ENCODE measurements at places on chromosomes 4 and X.

DNA sequence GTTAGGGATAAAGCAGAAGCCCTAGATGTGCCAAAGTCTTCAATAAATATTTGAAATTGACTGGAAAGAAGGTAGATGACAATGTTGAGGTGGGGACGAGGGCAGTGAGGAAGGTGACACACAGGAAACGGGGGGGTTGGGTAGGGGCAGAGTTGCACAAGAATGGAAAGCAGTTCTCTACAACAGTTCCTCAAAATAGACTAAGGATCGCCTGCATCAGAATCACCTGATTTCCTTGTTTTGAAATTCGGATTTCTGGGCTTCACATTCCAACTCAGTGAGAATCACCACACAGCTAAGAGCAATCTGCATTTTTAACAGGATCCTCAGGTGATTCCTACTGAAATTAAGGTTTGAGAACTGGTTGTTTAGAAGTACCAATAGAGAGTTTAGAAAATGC is 70.6 kb downstream of the ARFIP1 start:
- no peak for DNase-seq

GRCh38 chr4:3209551-3210325 is 39.2 kb upstream of the MSANTD1 start:
- no peak for DNase-seq

DNA sequence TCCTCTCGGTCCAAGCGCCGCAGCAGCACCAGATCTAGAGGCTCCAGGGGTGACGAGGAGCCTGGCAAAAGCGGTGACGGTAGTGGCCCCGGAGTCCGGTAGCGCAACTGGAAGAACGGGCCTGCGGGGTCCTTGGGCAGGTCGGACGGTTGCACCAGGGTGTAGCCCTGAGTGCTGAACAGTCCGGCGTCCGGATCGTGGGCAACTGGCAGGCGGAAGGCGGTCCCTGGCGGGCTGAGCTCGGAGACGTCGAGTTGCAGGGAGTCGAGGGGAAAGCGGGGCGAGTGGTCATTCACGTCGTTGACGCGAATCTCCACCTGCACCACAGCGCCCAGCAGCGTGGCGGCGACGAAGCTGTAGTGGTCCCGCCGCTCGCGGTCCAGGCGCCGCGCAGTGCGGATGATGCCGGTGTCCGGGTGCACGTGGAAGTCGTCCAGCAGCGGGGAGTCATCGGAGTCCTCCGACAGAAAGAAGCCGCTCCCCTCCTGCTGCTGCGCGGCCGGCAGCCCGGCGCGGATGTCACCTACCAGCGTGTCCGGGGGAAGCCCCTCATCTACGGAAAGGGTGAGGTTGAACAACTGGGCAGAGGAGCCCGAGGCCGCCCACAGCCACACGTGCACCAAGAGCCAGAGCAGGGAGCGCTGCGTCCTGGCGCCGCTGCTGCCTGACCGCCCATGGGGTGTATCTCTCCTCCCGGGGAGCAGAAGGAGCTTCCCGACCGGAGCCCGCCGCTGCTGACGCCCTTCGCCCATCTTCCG is 837 bp downstream of the DCHS2 start:
- no peak for DNase-seq

DNA sequence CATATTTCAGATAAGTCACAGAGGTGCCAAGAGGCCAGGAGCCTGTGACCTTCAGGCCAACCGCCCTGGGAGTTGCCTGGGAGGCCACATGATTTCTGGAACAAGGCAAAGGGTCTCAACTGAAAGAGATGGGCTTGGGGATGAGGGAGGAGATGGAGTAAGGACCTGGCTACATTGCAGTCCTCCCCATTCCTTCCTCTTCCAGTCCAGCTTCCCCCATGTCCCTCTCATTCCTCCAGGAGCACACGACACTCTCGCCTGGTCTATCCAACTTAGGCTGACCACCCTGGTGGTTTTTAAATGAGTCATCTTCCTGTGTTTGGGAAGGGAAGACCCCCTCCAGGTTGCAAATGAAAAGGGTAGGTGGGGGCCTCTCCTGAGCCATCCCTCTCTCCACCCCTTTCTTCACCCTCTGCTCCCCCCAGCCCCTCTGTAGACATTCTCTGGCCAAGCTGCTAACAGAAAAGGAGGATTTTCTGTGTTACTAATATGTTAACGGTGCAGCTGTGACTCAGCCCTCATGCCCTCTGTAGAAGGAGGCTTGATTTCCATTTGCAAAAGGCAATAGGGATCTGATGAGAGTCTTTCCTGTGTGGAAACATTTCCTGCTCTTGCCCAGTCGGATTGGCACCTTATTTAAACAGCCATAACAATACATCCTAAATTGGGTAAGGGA is 79.2 kb downstream of the RTL5 start:
- no peak for DNase-seq

DNA sequence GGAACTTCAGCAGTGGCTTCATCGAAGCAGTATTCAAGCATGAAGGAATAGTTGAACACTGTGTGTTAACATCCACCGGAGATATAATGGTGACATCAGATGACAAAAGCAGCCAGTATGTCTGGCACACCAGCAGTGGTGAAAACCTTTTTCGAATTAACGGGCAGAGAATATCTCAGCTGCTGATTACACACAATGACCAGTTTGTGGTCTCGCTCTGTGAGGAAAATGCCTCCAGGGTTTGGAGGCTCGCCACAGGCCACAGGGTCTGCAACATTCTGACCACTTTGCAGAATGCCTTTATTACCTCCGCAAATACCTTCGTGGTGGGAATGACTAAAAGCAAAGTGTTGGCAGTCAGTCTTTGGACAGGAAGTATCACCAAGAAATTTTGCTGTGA is 201.5 kb downstream of the NWD2 start:
- DNase-seq = no peak

DNA sequence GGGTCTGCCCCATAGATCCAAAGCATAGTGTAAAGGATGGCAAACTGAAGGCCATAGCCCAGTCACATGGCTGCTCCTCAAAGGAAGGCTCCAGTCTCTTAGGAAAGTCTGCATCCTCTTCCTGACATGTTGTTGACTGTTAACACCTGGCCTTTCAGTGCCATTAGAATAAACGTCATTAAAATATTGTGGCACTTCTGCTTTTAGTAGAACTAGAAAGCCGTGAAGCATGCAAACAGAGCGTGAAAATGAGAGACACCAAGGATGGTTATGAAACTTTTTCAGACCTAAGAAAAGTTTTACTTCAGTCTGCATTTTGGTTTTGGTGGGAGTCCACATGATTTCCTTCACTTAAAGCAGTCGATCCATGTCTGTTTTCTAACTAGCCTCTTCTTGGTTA is 41.1 kb upstream of the AFF2 start:
- no peak for DNase-seq

GRCh38 chrX:123392921-123393320 is 208.8 kb downstream of the GRIA3 start:
- DNase-seq = no peak

DNA sequence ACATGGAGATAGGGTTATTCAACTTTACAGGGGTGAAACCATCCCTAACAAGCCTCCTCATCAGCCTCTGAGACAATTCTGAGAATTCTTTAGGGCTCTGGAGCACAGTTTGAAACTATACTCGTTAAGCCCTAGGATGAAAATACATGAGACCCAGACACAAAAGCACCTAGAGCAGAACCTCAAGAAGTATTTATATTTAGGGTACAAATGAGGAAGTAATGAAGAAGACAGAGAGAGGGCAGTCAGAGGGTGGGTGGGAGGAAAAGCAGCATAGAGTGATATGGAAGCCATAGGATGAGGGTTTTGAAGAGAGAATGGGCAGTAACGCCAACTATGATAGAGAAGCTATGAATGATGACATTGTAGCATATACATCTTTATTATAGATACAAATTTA is 250.3 kb downstream of the DCLK2 start:
- no peak for DNase-seq

DNA sequence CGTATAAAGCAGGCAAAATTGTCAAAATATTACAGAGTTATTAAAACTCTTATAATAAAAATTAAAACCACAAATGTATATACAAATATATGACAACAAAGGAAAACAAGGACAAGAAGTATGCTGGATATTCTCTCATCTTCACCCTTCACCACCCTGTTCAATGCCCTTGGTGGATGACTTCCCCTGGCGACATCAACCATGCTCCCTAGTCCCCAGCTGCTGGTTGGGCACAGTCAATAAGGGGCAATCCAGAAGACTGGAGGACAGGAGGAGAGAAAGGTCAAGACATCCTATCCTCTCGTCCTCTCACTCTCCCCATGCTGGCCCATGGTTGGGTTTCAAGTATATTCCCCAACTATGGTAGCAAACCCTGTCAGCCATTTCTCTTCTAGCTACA is 71.2 kb downstream of the CXCL13 start:
- no peak for DNase-seq

DNA sequence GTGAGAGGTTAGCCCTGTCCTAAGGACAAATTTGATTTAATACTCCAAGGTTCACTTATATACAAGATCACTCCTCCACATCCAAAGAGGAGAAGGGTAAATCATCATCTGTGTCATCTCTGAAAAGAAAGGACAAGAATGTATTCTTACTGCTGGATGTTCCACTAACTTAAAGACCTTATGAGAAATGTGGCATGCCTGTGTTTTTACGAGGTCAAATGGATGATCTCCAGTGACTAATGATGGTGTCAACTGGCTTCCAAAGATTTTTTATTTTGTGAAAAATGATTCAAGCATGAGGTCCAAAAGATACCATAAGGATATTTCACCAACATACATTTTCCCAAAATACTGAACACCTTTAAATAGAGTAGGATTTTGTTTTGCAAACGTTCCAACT is 143.4 kb downstream of the PTCHD1 start:
- no peak for DNase-seq

- no peak for DNase-seq
These were observed 31.2 kb downstream of the ADD1 start for GRCh38 chr4:2874861-2875260.

DNA sequence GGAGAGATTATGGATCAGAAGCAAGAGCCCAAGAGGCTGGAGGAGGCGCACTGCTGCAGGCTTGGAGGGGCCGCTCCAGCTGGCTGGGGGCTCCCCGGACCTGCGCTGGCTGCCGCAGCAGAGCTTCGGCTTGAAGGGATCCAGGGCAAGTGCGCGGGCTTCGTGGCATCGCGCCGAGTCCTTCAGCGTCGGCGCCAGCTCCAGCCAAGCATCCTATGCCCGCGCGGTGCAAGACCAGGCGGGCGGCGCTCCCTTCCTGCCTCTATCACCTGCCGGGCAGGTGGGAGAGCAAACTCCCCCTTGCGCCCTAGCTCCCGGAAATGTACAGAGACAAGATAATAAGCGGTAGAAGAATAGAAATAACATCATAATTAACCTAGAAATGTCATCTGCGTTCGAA is 10.5 kb upstream of the UCP1 start:
- no peak for DNase-seq

- no peak for DNase-seq
These were observed 3.2 kb upstream of the TIGD2 start for GRCh38 chr4:89108091-89108490.

DNA sequence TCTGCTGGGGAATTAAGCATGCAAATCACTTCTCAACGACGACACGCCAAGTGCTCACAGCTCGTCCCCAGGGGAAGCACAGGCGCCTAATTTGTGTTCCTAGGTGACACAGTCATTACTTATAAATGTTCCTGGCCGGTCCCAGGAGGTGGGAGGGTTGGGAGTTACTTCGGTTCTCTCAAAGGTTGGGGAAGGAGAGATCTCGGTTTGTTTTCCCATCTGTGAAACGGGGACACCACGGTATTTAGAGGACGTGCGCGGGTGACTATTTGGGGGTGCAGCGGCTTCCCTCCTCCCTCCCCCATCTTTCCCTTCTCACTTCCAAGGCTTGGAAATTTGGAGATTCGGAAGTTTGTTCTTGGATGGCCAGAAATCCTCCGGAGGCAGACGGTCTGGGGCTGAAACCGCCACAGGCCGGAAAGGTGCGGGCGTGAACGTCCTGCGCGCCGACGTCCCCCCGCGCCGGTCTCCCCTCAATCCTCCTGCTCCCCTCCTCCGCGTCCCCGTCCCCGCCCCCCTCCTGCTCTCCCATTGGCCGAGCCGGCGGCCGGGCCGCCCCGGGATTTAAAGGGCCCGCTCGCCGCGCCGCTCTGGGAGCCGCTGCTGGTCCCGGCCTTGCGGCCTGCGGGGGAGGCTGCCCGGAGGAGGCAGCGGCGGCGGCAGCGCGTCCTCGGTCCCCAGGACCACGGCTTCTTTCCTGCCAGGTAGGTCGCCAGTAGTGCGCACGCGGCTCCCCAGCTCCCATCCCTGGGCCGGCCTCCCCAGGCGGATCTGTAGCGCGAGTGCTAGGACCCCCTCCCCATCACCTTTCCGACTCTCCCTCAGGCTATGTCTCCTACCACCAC is at the start of gene PORCN:
TSS of gene PORCN (plus strand) at position 593 of the 845 bp plus-strand sequence. CDS start 829 bp downstream, outside the sequence.
- DNase-seq = peak; percentile 68

DNA sequence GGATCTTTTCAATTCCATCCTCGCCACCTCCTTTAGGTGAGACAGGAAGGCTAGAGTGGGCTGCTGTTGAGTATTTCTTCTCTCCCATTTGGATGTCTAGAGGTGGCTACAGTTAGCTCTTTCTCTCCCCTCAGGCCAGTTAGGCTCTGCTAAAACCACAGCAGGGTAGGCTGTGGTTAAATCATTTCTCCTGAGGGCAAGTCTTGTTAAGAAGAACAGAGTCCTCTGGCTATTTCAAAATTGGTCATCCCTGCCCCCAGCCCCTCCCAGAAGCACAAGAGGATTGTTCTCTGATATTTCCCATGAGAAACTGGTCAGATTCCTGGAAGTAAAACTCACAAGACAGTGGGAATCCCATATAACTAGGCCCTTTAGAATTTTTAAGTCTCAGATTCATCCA is 1359.5 kb downstream of the TECRL start:
- no peak for DNase-seq

DNA sequence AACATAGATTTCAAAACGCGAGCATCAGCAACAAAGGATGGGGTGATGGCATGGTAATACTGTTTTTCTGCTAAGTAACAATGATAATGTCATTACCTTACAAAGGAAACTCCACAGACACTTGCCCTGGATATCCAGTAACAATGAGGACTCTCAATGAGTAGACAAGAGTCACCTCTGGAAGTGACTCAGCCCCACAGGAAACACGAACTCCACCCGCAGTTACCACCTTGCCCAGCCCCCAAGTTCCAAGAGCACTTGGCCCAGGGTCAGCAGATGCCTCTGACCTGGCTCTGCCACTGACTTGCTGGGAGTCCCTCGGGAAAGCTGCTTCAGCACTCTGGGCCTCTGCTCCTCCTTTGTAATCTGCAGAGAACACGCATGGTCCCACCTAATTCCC is 110.3 kb upstream of the MAP3K15 start:
- DNase-seq = no peak

DNA sequence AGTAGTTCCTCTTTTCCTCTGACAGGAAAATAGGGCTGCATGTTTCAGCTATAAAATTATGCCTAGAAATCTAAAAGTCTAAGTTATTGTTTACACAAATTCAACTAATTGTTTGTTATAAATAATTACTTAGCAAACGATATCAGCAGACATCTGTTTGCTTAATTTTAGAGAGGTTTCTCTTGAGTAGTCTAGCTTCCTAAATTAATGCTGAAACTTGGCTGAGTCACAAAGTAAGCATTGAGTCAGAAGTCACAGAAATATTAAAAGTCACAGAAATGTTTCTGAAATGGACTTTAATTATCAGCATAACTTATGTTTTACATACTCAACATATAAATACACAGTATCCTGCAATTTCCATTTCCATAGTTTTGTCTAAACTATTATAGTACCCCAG is 1044.0 kb downstream of the CCSER1 start:
- DNase-seq = no peak

- no peak for DNase-seq
These were observed 3.8 kb downstream of the MSN start for GRCh38 chrX:65671286-65671685.
